ENCODE measurements at places on chromosomes 2 and 18. TPM values are rescaled to one million over a fixed set of nuclear protein-coding genes. Genes with fewer than 3 reads are reported as not detected.

IL18R1 gene
- 1.0 TPM for total RNA-seq

RANBP2 gene
- total RNA-seq: 23.0 TPM

SERPINB3 gene
- 0.12 TPM for total RNA-seq

SAG gene
- not detected for total RNA-seq

AAK1 gene
- total RNA-seq: 11.4 TPM

GAREM2 gene
- total RNA-seq: 5.0 TPM

Data from A549 treated with CORT108297 at 1 μM for 4 hours (cell line).